RPMI8226 (cell line): ENCODE measurements at places on chromosomes 6 and 20.

DNA sequence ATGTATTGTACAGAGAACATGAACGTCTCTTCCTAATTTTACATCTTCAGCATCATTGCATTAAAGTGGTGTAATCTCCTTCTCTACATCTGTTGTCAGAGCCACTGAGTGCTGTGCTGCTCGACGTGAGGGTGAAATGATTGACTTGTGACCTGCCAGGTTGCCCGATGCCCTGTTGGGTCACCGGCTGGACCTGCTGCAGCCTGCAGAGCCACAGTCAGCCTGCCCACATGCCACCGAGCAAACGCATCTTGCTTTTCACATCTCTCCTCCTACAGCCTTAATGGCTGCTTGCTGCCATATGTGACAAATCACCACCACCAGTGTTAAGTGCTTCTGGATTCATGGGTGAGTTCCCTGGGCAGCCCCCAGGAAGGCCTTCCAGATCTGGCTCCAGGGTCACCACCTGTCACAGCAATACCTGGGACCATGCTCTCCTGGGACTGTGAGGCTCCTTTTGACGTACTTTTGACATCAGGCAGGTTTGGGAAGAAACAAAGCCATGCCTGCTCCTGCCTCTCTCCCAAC lies 80.3 kb downstream of the ASXL1 start:
- DNase-seq, result no peak

- no peak for DNase-seq
These were observed 228.9 kb upstream of the SMLR1 start for GRCh38 chr6:130598021-130598989.

DNA sequence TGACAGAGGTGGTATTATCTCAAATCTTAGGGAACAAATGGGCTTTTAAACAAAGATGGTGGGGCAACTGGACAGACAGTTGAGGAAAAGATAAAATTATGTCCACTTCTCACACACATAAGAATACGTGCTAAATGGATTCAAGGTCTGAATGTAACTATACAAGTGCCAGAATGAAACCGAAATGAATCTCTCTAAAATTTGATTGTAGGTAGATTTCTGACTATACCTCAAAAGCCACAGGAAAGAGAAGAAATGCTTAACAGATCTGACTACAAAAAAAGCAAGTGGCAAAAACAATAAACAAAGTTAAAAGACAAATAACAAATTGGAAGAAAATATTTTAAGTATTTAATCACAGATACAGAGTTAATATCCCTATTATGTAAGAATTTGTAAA lies 182.7 kb upstream of the OLIG3 start:
- DNase-seq, result no peak

- no peak for DNase-seq
These were observed 1274.2 kb upstream of the GJE1 start for GRCh38 chr6:140858381-140858971.

- DNase-seq, result no peak
These were observed 274.2 kb upstream of the CDH4 start for GRCh38 chr20:60977901-60978300.

DNA sequence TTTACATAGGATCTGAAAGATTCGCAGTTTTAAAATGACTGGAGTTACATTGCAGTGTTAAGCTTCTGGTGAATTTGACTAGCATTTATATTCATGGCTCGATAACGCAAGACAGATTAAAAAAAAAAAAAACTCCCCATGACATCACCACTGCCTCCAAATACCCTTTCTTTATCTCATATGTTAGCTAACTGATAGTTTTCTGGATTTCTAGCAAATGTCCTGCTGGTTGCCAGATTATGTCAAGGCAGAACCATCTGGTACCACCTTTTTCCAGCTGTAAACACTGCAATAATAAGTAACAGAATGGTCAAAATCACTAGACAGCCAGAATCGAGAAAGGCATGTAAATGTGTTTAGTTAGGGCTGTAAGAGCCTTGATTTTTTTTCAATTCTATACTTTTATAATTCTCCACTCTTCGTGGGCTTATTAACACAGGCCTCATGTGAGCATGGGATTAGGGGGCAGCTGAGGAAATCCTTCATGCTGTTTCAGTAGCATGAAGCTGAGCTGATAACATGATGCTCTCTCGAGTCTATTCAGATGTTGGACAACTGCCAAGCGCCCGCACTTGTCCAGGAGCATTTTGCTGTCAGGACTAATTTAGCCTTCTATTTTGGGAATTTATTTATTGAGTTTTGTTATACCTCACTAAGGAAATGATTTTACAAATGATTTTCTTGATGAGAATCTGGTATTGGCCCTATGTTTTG lies 166.0 kb upstream of the SCGN start:
- peak; percentile 47 for DNase-seq

- no peak for DNase-seq
These were observed 93.2 kb downstream of the MMS22L start for GRCh38 chr6:97189767-97190166.

GRCh38 chr6:145069966-145070365 lies 665.4 kb downstream of the EPM2A start:
- DNase-seq, result no peak

GRCh38 chr20:37542281-37542680 lies 14.6 kb upstream of the BLCAP start:
- DNase-seq, result no peak

GRCh38 chr6:107218142-107218541 lies 102.8 kb upstream of the BEND3 start:
- DNase-seq, result no peak

DNA sequence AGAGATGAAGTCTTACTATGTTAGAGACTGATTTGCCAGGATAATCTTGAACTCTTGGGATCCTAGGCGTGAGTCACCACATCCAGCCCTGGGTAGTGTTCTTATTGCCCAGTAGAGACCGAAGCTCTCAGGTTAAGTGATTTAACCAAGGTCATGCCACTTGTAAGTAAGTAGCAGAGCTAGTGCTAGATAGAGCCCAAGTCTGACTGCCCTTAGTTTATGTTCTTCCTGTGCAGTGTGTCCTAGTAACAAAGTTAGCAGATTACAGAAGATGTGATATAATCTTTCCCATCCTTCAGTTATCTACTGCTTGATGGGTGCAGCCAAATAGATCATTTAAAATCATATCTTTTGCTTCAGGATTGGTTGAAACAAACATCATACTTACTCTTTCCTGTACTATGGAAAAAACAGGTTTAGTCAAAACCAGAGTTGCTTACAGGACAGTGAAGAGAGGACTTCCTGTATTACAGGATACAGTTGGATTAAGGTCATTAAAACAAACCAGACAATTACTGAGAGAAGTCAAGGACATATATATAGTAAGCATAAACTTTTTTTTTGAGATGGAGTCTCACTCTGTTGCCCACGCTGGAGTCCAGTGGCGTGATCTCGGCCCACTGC lies 9.5 kb upstream of the PABPC1L start:
- DNase-seq, result no peak

DNA sequence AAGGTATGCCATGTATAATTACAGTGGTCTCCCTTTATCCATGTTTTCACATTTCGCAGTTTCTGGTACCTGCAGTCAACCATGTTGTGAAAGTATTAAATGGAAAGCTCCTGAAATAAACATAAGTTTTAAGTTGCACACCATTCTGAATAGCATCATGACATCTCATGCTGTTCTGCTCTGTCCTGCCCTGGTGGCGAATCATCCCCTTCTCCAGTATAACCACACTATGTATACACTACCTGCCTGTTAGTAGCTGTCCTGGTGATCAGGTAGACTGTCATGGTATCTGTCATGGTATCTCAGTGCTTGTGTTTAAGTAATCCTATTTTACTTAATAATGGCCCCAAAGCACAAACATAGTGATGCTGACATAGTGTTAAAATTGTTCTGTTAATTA lies 97.1 kb downstream of the ZFAND3 start:
- no peak for DNase-seq

DNA sequence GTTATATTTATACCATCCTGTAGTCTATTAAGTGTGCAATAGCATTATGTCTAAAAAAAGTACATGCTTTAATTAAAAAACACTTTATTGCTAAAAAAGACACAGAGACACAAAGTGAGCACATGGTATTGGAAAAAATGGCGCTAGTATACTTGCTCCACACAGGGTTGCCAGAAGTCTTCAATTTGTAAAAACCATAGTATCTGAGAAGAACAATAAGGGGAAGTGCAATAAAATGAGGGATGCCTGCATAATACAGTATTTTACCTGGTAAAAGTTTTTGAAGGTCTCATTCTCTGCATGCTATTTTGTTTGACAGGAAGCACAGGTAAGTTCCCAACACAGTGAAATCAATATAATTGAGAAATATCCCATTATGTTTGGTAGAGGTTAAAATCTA lies 1.6 kb downstream of the NOX3 start:
- no peak for DNase-seq

- no peak for DNase-seq
These were observed 66.8 kb downstream of the PPP1R3G start for GRCh38 chr6:5151955-5152401.

- no peak for DNase-seq
These were observed 251.1 kb upstream of the SOX4 start for GRCh38 chr6:21342501-21342900.

GRCh38 chr6:96391776-96392360 lies 129.7 kb upstream of the UFL1 start:
- peak; percentile 61 for DNase-seq

- DNase-seq, result no peak
These were observed 82.9 kb downstream of the SCML4 start for GRCh38 chr6:107741191-107741680.

DNA sequence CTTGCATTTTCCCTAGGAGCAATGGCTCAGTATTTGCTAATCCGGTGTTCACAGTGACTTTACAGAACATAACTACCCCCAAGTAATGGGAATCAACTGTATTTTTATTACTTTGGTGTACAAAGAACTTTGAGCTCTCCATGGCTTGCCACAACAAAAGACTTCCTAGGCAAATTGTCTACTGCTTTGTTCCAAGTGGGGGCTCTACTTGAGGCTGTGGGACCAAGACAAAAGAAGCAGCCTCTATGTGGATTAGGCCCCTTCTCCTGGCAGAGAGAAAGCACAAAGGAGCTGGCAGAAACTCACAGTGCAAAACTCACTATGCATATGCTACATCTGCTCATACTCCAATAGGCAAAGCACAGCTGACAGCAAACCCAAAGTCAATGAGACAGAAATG lies 853 bp downstream of the WFDC8 start:
- DNase-seq, result no peak

GRCh38 chr6:33091957-33092356 lies 16.2 kb downstream of the HLA-DPB1 start:
- DNase-seq, result peak; percentile 61

GRCh38 chr6:34015586-34015985 lies 130.3 kb downstream of the GRM4 start:
- no peak for DNase-seq

DNA sequence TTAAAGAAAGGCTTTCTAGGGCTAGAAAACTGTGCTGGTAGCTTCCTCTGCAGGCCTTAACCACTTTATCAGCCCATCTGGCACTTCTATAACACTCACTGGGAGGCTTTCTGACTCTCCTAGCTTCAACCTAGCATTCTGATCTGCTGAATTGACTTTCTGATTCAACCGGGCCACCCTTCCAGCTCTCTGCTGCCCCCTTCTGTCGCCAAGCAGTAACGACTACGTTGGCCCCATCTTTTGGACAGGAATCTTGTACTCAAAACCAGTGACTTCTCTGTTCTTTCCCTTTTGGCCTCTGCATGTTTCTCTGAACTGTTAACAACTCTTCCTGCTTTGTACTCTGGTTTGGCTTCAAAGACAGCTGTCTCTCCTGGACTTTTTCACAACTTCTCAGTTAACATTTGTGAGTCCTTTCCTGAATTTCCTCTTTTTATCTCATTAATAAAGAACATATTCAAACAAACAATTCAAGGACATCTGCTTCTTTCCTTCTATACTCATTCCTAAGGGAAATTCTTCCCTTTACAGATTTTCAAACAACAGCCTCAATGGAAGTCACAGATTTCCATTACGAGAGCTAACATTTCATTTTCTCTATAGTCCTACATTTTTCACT lies 43.9 kb upstream of the FAM135A start:
- DNase-seq, result peak; percentile 84

GRCh38 chr6:69835414-69836179 lies 30.8 kb upstream of the COL19A1 start:
- DNase-seq, result peak; percentile 58

DNA sequence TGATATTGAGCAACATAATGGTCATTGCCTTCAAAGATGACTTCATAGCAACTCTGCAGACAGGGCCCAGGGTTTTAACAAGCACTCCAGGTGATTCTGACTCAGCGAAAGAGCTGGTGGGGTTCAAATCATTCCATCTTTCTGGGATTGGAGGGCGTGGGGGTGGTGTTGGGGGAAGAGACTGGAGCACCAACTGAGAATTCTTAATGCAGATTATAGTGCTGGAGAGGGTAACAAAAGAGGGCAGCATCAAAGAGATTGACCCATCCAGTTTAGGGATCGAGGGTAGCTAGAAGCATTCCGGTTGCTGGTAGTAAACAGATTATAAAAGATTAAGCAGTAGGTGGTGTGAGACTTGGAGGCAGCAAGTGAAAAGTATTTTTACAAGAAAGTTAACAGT lies 15.9 kb downstream of the PFDN4 start:
- no peak for DNase-seq

DNA sequence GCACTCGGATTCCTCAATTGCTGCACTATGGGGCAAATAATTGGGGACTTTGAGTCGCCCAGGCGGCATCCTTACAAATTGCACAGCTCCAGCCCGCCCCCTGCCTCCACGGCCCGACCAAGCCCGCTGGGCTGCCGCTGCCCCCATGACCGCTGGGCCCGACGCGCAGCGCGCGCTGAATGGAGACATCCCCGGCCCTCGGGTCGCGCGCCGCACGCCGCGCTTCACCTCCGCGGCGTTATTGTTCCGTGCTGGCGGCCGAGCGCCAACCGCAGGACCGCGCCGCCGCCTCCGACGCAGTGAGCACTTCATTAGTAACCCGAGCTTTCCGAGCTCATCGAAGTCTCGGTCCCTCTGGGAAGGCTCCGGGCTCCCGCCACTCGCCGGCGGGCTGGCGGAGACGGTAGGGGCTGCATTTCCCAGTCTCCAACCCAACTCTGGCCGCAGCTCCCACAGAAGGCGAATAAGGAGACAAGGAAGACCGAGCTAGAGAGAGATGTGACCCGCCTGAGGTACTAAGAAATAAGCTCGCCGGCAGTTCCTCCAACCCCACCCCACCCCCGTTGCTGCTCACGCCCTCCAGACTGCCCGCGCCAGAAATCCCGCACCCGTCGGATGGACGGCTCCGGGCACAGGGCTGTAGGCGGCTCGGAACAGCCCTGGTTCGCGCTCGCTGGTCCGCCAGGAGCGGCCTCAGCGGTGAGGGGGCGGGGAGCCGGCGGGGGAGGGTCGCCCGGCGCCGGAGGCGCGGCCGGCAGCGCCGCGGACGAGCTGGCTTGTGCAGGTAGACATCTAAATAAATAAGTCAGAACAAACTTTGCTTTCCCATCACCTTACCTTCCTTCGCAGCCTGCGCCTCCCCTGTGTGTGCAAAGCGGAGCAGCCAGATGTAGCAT lies 703 bp downstream of the EPHA7 start:
- no peak for DNase-seq
